Stimulated activated CD4-positive, alpha-beta T cell treated with anti-CD3 and anti-CD28 coated beads, TNF-alpha, amount 100 ng/mL, for 24 hours (primary cell): ENCODE measurements at places on chromosomes 1 and 21.
A peak's percentile ranks its signal among the peaks of the same experiment; 100 is the strongest.

DNA sequence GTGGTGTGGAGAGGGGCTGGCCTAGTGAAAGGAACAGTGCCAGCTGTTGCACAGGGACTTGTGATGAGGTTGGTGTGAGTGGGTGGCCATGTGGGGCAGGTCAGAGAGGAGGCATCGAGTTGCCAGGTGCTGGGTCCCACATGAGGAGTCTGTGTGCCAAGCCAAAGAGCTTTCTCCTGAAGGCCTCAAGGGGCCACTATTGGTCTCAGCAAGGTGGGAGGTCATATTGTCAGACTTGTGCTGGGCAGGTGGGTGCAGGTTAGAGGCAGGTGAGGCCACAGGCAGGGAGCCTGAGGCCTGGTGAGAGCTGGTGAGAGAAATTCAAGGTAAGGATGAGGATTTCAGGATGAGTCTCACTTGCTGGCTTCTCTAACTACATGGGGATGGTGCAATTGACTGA lies 256.8 kb downstream of the DISC1 start:
- no peak for DNase-seq

DNA sequence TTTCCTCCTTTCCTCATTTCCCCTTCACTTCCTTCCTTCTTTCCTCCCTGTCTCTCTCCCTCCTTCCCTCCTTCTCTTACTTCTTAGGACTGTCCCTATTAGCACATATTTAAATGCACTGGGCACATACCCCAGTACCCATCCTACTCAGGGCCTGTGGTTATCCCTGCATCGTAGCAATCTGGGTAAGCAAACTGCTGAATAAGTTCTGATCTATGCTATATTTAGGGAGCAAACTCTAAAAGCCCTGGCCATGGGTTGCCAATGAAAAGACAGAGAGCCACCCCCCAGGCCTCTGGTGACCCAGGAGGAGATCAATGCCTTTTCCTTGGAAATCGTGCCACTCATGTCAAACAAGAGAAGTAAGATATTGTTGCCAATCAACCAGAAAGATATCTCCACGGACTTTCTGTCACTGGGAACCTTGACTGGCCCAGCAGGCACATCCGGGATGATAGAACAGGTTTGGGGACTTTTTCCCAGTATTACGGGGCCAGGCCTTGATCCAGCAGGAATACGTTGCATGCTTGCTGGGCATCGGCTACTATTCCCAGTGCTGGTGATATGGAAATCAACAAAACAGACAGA lies 5.4 kb downstream of the FAM3B start:
- DNase-seq, result no peak

DNA sequence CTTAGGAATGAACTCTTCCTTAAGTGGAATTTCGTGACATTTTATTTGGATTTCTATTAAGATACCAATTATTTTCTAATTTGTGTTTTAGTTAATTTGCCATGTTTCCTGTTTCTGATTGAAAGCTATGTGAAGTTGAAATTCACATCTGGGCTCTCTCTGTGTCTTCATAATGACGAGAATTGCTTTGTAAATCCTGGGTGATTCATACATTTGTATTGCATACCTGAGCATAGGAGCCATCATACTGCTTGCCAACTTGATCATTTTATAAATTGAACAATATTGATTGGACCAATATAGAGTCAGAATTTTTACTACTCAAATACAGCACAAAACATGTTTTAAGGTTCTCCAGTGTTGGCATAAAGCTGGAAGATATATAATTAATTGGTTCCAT lies 817.9 kb downstream of the BRINP3 start:
- no peak for DNase-seq

GRCh38 chr21:25373126-25374082 lies 233.9 kb downstream of the MRPL39 start:
- no peak for DNase-seq

GRCh38 chr1:43754892-43755291 lies 47.6 kb downstream of the ST3GAL3 start:
- no peak for DNase-seq

DNA sequence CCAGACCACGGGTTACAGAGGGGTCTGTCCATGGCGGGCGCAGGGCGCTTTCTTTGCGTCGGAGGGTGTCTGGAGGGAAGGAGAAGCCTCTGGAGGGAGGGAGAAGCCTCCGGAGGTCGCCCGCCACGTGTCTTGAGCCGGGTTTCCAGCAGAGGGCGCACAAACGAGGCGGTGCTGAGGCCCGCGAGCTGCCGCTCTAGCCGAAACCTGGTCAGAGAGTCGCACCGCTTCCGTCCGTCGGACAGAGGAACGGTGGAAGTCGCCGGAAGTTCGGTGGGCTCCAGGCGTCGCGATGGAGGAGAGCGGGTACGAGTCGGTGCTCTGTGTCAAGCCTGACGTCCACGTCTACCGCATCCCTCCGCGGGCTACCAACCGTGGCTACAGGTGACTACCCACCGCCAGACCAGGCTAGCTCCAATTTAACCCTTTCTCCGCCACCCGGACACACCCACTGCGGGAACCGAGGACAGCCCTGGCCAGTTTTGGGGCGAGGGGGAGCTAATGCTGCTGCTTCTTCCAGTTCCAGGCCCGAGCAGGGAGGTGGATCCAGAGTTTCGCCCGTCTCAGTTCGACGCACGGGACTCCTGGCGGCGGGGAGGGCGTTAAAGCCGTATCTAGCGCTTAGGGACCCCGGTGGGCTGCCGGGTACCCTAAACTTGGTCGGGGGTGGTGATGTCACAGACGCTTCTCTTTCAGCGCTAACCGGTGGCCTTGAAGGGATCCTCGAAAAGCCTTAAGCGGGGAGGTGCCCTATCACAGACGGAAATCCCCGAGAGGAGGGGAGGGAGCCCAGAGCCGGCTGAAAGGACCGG lies at the start of gene NECAP2:
TSS of gene NECAP2 (plus strand) at position 255 of the 812 bp plus-strand sequence. CDS start at position 293, 38 bp downstream.
- peak; percentile 92 for DNase-seq

DNA sequence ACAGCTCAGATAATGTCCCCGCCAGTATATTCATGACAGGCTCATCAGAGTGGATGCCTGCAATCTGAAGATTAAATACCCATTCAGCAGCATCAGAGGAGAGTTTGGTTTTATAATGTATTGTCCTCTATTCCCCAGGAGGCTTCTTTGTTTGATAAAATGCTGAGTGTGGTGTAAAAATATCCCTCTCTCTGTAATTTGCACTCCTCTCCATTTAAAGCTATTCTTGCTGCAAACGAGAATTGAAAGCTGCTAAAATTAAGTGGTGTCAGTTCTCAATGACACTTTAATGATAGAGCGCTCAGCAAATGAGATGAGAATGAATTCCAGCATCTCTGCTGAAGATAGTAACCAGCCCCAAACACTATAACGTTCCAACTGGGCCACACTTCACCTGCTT lies 205.7 kb upstream of the RRP15 start:
- no peak for DNase-seq

- no peak for DNase-seq
Observed at GRCh38 chr1:193451001-193451400, 264.6 kb upstream of the B3GALT2 start.

DNA sequence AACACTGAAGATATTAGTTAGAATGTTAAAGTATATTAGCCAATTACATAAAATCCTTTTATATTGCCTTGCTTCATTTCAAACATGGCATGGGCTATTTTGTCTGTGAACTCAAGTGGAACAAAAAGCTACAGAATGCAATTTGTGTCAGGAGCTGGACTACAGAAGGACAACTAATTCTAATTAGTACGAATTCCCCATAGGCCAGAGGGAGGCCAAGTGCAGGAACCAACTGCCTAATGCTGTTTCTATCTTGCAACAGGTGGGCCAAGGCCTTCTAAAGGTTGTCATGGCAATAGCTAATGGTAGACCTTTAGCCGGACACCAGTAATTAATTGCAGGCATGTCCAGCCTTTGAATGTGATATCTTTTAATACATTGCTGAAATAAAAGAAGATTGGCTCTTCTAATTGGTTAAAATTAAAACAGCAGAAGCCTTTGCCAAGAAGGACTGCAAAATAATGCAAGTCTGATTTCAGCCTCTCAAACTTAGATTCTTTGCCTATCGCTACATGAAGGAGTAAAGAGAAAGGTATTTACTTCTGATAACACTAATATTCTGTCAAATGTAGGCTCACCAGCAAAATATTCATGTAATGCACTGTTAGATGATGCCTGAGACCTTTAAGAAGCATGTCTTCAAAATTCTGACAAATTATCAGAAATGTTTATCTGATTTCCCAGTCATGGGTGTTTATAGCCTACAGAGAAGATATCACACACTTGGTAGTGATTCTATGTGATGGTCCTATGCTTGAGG lies 232.1 kb downstream of the LMO4 start:
- no peak for DNase-seq

DNA sequence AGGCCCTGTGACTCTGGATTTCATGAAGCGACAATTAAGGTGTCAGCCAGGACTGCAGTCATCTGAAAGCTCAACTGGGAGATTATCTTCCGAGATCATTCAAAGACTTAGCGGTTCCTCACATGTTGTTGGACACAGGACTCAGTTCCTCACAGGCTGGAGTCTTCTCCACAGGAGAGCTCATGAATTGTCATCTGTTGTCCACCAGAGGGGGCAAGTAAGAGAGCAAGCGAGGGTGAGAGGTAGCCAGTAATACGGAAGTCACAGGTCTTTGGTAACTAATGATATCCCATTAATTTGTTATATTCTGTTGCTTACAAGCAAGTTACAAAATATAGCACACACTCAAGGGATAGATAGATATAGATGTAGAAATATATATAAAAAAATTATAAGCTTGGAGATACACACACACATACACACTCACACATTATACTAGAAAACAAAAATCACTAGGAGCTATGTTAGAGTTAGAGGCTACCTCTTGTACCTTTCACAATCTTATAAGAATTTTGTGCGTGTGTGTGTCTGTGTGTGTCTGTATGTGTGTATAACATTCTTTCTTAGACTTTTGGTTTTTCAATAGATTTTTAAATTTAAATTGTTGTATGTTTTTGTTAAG lies 1695.3 kb downstream of the BRINP3 start:
- no peak for DNase-seq

DNA sequence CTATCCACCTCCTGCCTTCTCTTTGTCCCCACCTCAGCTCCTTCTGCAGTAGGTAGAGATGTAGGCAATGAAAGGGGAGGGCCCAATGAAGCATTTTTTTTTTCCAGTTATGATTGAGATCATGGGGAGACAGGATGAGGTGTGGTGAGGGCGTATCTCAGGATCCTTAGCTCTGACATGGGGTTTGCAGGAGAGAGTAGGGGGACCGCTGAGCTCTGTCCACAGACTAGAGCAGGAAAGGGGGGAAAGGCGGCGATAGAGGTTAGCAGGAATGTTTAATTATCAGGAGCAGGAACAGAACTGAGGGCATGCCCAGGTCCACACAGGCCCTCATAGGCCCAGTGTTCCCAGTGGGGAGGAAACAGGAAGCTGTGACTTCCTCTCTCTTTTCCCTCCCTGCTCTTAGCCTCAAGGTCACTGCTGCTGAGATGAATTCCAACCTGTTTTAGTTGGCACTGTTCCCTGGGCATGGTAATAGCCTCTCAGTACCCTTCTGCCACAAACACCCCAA lies 901 bp upstream of the RXFP4 start:
- no peak for DNase-seq

DNA sequence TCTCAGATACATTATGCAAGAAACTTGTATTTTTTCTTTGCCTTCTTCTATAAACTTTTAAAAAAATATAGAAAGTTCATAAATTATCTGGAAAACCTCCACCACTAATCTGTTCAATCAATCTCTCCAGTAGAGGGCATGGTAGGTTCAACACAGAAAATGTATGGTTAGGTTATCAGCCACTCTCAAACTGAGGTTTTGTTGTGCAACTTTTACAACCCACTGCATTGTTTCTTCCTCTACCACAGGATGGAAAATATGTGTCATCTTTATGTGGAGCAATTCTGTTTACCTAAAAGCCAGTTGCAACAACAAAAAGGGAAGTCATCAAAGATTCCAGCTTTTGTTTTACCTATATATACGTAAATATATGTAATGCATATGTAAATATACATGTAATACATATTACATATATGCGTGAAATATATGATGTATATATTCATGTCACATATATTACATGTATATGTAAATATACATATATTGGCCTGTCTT lies 3.0 kb upstream of the RGS2 start:
- DNase-seq, result no peak

- DNase-seq, result no peak
Observed at GRCh38 chr1:191993549-191993948, 164.7 kb upstream of the RGS18 start.

- no peak for DNase-seq
Observed at GRCh38 chr1:107464827-107465226, 324.0 kb downstream of the NTNG1 start.

GRCh38 chr1:180962178-180962577 lies 49.5 kb downstream of the KIAA1614 start:
- DNase-seq, result no peak

- DNase-seq, result no peak
Observed at GRCh38 chr1:47180603-47181094, 9.2 kb downstream of the PDZK1IP1 start.

DNA sequence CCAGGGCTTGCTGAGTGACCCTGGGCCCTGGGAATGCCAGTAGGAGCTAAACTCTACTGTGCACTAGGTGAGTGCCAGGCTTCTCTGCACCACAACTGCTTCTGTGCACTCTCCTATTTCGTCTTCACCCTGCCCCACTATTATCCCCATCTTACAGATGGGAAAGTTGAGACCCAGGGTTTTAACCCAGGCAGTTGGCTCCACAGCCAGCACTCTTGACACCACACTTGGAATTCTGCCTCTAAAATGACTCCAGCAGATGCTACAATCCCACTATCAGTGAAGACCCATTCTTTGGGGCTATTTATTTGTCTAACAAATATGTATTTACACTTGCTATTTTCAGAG lies 56.1 kb downstream of the FOXO6 start:
- no peak for DNase-seq

DNA sequence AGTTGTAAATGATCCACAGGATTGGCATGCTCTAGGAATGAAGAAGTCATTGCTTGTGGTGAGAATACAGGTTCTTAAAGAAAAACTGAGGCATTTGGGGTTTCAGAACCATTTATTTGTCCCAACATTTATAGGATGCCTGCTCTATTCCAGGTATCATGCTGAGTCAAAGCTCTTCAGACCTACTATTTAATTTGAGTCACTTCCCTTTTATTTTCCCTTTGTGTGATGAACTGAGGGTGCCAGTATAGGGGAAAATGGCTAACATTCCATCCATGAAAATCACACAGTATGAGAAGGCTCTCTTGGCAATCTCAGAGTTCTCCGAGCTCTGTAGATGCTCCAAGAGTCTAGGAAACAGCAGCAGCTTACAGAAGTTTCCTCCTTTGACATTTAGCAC lies 110.4 kb downstream of the RNF220 start:
- no peak for DNase-seq
